ENCODE measurements at places on chromosomes 11 and 22.

GRCh38 chr22:30114361-30114760, 34.1 kb downstream of the HORMAD2 start:
- no peak for DNase-seq

- DNase-seq: no peak
Measured at GRCh38 chr11:59172345-59173079, 580 bp downstream of the DTX4 start.

- no peak for DNase-seq
Measured at GRCh38 chr22:44698531-44699421, 3.2 kb upstream of the PRR5 start.

DNA sequence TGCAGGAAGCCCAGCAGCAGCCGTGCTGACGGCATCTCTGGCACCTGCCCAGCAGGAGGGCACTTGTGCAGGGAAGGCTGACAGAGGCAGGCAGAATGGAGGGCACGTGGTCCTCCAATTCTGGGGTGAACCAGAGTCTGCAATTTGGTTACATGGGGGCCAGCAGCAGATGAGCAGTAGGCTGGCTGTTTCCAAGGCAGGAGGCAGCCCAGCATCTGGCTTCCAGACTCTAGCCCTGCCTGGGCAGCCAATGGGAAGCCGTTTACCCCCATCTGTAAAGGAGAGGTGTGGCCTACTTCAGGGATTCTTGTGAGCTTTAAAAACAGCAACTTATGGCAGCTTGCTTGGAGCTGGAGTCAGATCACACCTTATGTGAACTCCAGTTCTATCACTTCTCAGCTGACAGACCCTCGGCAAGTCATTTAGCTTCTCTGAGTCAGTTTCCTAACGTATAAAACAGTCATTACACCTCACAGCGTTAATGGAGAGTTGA, 27.9 kb upstream of the RASL10A start:
- no peak for DNase-seq

DNA sequence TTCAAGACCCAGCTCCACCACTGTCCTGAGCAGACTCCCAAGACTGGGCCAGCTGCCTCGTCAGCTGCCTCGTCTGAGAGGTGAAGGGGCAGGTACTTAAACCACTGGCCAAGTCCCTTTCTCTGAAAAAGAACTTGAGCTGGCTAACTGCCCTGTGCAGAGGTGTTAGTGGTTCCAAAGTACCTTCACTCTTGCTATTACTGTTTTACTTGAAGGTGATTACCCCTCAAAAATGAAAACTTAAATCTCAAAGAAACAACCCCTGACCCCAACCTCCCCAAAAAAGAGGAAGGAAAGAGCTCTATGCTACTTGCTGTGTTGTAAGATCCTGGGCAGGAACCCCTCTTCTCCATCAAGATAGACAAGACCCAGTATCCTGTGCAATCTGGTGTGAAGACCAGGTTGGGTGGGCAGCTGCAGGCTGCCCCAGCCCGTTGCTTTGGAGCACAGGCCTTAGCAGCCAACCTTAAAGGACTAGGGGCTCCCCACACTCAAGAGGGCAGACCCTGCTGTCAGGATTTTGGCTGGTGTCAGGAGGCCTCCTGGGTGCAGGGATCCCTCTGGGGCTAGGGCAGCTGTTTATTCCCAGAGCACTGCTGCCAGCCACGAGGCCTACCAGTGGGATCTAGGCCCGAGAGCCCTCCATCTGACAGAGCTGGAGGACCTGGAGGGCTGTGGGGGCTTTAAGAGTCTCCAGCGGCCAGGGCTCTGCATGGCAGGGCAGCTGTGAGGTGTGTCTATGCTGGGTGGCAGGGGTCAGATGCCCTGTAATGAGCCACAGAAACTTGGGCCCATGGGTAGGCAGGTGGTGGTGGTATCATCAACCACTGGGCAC, 13.0 kb downstream of the GUCD1 start:
- DNase-seq: no peak

GRCh38 chr11:11141065-11141464, 212.0 kb downstream of the CSNK2A3 start:
- no peak for DNase-seq

GRCh38 chr22:23836281-23836680, 2.5 kb downstream of the DERL3 start:
- DNase-seq: no peak

GRCh38 chr11:66880496-66881450, 23.9 kb downstream of the LRFN4 start:
- no peak for DNase-seq

GRCh38 chr11:42591841-42592240, 720.0 kb upstream of the API5 start:
- no peak for DNase-seq

GRCh38 chr22:36856792-36857135, 4.0 kb upstream of the NCF4 start:
- no peak for DNase-seq

DNA sequence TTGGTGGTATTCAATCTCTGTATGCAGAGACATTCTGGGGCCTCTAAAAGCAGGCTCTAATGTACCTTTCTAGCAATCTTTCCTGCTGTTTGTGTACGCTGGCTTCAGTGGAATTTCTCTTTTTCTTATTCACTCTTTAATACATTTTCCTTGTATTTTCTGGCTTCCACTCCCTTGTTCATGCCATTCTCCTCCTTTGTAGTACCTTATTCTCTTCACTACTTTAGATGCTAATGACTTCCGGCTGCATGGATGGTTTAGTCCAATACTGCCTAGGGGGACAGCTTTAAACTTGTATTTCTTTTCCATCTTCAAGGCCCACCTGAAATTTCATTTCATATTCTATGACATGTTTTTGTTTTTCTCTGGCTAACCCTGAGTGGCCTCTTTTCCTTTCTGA, 40.2 kb downstream of the DDX10 start:
- no peak for DNase-seq

GRCh38 chr22:23878219-23878618, 16.0 kb upstream of the MIF start:
- no peak for DNase-seq

DNA sequence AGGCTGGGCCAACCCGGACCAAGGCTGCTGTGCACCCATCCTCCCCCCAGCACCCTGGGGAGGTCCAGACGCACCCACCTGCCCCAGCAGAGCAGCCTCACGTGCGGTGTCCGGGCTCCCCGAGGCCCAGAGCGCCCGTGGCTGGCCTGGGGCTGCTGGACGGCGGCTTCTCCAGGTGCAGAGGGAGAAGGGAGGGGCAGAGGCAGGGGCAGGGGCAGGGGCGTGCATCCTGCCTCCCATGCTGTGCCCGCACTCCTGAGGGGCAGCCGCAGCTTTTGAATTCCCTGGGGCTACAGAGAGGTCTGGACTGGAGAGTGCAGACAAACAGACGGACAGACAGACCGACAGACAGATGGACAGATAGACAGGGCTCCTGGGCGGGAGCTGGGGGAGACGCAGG, 83.6 kb upstream of the PRR5 start:
- no peak for DNase-seq

GRCh38 chr22:24063361-24063760, 52.3 kb downstream of the CABIN1 start:
- DNase-seq: no peak

GRCh38 chr22:20186183-20186870, 35.5 kb upstream of the CCDC188 start:
- no peak for DNase-seq
